Renal cortical epithelial cell (primary cell): ENCODE measurements at places on chromosomes 11 and 22. TPM values are rescaled to one million over a fixed set of nuclear protein-coding genes. Genes with fewer than 3 reads are reported as not detected.

- peak; percentile 79 for DNase-seq
Measured at GRCh38 chr11:6321961-6322362, 1.7 kb upstream of the CAVIN3 start.

- DNase-seq = no peak
Measured at GRCh38 chr11:113103932-113104690, 142.9 kb downstream of the NCAM1 start.

DNA sequence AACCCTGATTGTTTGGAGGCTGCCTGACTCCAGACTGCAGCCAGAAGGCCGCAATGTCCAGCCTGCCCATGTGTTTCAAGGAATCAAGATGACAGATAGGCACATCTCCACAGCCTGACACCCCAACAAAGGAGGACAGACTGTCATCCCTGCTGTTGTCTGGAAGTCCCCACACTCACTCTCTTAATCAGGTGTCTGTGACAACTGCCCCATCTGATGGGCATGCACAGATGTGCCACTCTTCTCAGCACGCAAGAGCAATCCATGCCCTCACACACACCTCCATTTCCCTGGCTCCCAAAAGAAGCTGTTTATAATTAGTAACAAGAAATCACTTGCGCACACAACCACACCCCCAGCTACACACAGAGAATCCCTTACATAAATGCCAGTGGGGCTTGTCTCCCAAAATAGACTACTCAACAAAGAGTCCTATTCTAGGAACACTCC, 117.6 kb downstream of the C11orf58 start:
- no peak for DNase-seq

DNA sequence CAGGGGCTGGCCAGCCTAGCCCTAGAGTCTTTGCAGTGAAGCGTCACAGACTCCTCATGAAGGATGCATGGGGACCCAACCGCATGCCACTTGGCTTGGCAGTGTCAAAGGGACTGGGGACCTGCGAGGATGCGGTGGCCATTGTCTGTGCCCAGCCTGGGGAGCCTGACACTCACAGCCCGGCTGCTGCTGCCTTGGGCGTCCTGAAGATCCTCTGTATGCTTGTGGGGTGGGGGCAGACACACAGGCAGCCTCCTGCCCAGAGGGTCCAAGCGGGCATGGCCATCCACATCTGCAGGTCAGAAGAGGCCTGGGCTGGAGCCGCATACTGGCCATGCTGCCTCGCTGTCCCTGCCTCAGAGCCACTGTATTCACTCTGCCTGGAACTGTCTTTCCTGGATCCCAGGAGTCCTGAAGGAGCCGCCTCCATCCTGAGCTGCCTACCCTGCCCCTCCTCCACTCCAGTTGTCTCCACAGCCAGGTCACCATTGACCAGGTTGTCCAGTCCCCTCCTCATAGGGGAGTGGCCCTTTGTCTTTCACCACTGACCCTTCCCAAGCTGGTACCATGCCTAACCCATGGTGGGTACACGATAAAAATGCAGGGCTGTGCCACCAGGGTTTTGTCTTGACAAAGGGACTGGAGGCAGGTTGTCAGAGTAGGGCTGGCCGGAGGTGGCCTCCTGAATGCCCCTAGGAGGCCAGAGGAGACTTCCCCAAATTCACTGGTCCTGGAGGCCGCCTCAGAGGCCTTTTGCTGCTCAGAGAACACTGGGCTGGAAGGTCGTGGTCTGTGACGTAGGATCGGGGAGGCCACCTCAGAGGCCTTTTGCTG, 107.0 kb downstream of the KCNQ1OT1 start:
- no peak for DNase-seq

GRCh38 chr11:73322382-73323306, 14.6 kb downstream of the ARHGEF17 start:
- DNase-seq = no peak

DNA sequence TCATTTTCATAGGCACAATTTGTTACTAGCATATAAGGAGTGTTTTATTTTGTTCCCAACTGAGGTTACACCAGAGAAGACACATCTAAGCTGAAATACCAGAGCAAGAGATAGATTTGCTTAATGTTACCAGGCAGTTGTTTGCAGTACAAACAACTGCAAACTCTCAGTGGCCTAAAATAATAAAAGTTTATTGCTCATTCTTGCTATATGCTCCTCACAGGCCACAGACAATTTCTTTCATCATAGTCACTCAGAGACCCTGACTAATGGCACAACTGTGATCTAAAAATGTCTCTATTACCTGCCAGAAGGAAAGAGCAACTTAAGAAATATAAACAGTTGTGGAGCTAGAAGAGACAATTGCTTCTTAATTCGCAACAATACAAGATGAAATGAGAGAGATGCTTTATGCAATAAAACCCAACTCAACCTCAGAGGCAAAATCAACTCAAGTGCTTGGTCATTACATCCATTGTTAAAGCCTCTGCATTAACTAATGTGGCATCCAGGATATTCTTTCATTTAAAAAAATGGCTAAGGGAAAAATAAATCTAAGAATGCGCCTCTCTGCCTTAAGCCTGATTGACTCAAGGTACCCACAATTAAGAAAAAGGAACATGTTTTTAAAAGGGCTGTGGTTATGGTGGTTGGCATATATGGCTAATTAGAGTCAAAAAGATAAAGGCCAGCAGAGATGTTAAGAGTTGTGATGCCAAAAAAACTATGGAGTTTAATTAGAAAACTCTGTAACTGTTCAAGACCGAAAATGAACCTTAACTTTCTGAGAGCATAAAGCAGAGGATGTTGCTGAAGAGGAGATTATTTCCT, 103.7 kb downstream of the CD44 start:
- no peak for DNase-seq

DNA sequence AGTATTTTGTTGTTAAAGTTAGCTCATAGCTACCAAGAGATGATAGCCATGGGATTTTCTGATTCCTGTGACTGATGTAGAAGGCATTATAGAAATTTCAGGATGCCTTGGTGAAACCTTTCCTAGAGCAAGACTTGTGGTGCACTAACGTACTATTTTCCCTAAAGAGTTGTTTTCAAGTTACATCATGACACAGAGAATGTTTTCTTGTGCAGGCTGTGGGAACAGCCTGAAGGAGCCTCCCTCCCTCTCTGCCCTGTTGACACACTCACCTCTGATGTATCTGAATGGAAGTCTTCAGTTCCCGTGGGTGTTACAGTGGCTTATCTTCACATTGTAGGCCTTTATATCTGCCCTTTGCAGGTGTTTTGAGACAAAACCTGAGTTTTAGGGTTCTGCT, 121.6 kb downstream of the LDLRAD3 start:
- DNase-seq = no peak

GRCh38 chr11:70757241-70757640, 358.9 kb downstream of the CTTN start:
- DNase-seq = no peak

DNA sequence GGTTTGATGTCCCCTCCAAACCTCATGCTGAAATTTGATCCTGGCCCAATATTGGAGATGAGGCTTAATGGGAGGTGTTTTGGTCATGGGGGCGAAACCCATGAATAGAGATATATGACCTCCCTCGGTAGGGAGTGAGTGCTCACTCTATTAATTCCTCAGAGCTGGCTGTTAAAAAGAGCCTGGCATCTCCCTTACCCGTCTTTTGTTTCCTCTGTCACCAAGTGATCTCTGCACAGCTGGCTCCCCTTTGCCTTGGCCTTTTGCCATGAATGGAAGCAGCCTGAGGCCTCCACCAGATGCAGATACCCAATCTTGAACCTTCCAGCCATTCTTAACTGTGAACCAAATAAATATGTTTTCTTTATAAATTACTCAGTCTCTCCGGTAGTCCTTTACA, 4.5 kb upstream of the CCDC81 start:
- DNase-seq = no peak

- DNase-seq = peak; percentile 16
Measured at GRCh38 chr11:80214413-80214812, 773.6 kb upstream of the TENM4 start.

The LBHD1 gene
- total RNA-seq = 3.9 and 5.0 TPM in 2 replicates

The AKIP1 gene
- total RNA-seq = 40.7 and 56.3 TPM in 2 replicates

The CCDC157 gene
- 2.6 and 12.1 TPM in 2 replicates for total RNA-seq

The TCN1 gene
- 1.9 TPM in 1 of 2 replicates, not detected in the other for total RNA-seq
